ENCODE measurements at places on chromosomes 3 and 15.

DNA sequence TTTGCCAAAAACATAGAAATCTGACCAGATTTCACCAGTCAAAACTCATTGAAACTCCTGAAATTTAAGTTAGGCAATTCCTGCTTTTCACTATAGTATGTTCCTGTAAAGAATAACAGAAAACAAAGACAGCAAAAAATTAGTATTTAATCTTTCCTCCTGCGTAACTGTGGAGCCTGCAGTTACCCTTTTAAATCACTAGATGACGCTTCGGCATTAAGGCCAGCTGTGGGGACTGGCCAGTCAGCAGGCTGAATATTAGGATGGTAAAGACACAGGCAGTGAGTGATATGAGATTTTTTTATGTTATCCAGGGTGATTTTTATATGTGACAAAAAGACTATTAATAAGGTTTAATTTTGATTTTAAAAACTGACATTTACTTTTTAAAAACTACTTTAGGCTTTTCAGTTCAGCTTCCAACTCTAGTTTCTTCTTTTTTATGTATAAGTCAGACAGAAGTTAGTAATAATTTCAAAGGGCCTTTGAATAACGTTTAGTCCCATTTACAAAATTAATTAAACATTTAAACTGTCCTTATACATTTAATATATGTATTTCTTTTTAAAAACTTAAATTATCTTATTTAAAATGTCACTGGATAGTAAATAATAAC lies 165.1 kb downstream of the PPM1L start:
- H3K27ac ChIP-seq: no peak overlapping the region
- no peaks in the 10 kb centered on the region for H3K36me3 ChIP-seq
- H3K4me1 ChIP-seq: no peaks in the 10 kb centered on the region
- no peak overlapping the region for H3K4me3 ChIP-seq
- H3K27me3 ChIP-seq: no peaks in the 10 kb centered on the region
- DNase-seq: peak; percentile 49

DNA sequence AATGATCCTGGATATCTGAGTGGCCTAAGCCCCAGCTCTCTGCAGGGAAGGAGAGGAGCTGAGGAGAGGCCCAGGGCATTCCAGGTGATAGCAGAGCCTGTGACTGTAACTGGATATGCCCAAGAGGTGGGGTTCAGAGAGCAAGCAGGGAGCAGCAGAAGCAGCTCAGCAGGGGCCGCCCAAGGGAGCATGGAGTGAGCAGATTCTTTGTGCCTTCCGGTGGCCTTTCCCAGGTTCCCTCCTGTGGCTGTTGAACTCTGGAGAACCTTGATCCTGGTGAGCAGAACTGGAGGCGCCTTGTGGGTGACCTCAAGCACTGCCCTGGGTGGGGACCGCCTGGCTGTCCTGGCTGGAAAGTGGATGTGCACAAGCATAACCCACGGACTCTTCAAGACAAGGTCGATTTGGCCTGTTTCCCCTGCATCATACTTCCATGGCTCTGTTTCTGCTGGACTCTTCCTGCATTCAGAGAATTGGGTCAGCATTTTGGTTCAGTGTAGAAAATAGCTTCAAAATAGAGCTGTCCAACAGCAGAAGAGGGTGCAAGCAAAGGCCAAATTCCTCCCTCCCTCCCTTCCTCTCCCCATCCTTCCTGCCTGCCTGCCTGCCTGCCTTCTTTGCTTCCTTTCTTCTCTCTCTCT lies 76.1 kb downstream of the ARNT2 start:
- no peak overlapping the region for H3K27ac ChIP-seq
- H3K4me1 ChIP-seq: peaks cover 19% of the 10 kb centered on the region
- no peaks in the 10 kb centered on the region for H3K27me3 ChIP-seq
- peak; percentile 63 for DNase-seq
- H3K36me3 ChIP-seq: no peaks in the 10 kb centered on the region
- no peak overlapping the region for H3K4me3 ChIP-seq

GRCh38 chr3:118912188-118912587 lies 122.5 kb downstream of the IGSF11 start:
- no peaks in the 10 kb centered on the region for H3K36me3 ChIP-seq
- no peak overlapping the region for H3K27ac ChIP-seq
- no peak for DNase-seq
- H3K4me1 ChIP-seq: no peaks in the 10 kb centered on the region

GRCh38 chr3:111758642-111759041 lies 100.4 kb upstream of the PHLDB2 start:
- H3K4me3 ChIP-seq: no peak overlapping the region
- no peaks in the 10 kb centered on the region for H3K4me1 ChIP-seq
- no peak overlapping the region for H3K27ac ChIP-seq
- H3K27me3 ChIP-seq: no peaks in the 10 kb centered on the region
- no peak for DNase-seq

DNA sequence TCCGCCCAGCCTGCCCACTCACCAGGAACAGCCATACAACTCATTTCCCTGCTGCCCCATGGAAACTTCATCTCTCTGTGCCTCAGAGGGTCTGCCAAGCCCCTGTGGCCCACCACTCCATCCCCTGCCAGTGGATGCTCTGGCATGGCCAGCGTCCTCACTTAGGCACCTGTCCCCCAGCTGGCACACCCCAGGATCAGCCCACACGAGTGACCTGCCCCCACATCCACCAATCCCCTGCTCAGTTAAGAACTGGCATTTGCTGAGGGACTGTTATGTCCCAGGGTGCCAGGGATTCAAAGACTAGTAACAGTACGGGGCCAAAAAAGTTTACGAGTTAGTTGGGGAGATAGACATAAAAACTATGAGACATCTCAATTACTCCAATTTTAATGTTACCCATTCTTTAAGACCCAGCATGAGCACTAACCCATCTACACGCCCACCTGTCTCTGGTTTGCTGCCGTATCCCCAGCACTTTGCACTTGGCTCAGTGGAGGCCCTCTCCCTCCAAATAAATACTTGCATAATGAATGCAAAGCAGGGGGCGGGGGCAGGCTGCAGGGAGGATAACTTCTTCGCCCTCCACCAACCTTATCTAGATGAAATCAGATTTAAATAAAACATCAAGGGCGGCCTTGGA lies 11.6 kb upstream of the BAHD1 start:
- H3K27me3 ChIP-seq: no peaks in the 10 kb centered on the region
- no peaks in the 10 kb centered on the region for H3K4me1 ChIP-seq
- no peak overlapping the region for H3K4me3 ChIP-seq
- DNase-seq: no peak
- no peaks in the 10 kb centered on the region for H3K36me3 ChIP-seq
- H3K27ac ChIP-seq: no peak overlapping the region
